CD4-positive, alpha-beta T cell treated with Interleukin-15 for 4 hours (primary cell): ENCODE measurements at places on chromosomes 7 and 10.

- no peak for DNase-seq
These were observed 110.4 kb downstream of the AHR start for GRCh38 chr7:17408904-17409290.

GRCh38 chr7:4714767-4715409 is 32.8 kb downstream of the FOXK1 start:
- no peak for DNase-seq

DNA sequence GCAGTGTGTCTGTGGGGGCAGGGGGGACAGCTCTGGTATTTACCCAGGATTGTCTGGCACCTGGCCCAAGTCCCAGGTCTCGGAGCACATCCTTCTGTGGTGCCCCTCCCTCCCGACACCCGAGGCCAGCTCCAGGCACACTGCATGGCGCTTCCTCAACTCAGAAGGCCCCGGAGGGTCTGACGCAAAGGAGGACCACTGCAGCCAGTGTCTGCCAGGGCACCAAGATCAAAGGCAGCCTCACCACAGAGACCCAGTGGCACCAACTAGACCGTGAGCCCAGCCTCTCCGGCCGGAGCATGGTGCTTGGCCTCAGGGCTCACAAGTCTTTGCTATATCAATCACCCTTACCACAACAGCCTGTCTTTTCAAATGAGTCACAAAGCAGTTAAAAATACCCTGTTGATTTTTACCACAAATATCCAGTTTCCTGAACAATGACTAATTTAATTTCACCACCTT is 99.3 kb upstream of the DDC start:
- peak; percentile 24 for DNase-seq

GRCh38 chr7:1811850-1812508 is 141.9 kb downstream of the ELFN1 start:
- DNase-seq: no peak

DNA sequence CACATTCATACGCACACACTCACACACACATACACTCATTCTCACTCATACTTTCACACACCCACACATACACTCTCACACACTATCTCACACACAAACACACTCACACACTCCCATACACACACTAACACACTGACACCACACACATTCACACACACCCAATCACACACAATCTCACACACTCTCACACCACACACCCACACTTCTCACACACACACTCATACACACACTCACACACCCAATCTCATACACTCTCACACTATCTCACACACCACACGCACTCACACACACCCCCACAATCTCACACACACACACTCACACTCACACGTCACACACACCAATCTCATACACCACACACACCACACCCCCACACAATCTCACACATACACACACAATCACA is 71.0 kb downstream of the GLRX3 start:
- DNase-seq: no peak

GRCh38 chr7:38141187-38141586 is 36.9 kb upstream of the STARD3NL start:
- DNase-seq: no peak

- DNase-seq: no peak
These were observed 169.3 kb downstream of the GRID1 start for GRCh38 chr10:86197166-86197790.

DNA sequence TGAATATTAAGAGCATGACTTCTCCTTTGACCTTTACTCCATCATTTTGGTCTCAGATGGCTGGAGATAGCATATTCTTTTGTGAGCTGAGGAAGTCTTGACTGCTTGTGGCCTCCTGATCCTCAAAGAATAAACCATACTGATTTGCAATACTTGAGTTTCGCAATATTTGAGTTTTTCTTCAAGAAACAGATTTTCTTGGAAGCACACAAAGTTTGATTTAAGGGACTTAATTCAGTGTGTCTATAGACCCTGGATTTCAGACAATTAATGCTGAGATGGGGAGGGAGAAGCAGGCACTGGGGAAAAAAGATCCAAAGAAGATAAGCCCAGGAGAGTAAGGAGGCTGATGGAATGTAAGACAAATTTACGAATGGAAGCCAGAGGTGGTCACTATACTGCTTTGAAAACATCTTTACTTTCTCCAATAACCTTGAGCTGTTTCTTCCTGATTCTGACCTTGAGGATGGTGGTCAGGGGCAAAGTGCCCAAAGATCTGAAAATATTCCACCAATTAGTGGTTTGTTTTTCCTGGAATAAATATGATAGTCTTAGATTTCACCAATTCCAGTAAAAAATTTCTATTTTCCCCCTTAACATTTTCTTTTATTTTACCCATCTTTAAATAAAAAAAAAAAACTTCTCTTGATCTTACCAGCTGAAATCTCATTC is 7.5 kb downstream of the EPDR1 start:
- DNase-seq: no peak

- no peak for DNase-seq
These were observed 106.7 kb downstream of the CUX1 start for GRCh38 chr7:101924171-101924570.

DNA sequence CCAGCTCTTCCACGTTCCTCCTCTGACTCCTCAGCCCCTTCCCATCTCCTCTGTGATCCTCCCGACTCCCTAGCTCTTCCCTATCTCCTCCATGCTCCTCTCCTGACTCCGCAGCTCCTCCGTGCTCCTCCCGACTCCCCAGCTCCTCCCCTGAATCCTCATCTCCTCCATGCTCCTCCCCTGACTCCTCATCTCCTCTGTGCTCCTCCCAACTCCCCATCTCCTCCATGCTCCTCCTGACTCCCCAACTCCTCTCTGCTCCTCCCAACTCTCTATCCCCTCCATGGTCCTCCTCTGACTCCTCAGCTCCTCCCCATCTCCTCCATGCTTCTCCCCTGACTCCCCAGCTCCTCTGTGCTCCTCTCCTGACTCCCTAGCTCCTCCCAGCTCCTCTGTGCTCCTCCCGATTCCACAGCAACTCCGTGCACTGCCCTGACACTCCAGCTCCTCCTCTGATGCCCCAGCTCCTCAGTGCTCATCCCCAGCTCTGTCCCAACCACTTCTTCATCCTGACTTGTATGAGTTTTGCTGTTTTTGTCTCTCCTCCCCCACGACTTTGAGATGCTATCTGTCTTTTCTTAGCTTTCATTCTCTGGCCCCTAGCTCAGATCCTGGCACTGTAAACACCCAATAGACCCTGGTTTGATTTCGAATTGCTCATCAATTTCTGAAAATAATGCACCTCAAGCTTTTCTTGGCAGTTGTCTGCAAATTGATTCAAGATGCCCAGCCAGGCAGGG is 38.3 kb downstream of the OAT start:
- no peak for DNase-seq

GRCh38 chr7:151925446-151926335 is 30.6 kb upstream of the GALNTL5 start:
- no peak for DNase-seq

DNA sequence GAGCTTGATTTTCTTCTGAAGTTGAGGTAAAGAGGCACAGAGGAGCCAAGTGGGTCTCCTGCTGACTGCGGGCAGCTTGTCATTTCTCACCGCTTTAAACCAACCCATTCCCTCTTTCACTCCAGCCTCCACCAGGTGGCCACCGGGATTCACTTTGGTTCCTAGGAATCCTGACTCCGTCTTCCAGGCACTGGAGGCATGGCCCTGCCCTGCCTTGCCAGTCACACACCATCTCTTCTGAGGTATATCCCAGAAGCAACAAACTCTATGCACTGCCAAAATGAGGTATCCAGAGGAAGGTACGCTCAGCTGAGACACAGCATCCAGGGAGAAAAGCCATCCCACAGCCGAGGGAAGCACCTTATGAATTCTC is 280.8 kb downstream of the TNS3 start:
- DNase-seq: no peak

DNA sequence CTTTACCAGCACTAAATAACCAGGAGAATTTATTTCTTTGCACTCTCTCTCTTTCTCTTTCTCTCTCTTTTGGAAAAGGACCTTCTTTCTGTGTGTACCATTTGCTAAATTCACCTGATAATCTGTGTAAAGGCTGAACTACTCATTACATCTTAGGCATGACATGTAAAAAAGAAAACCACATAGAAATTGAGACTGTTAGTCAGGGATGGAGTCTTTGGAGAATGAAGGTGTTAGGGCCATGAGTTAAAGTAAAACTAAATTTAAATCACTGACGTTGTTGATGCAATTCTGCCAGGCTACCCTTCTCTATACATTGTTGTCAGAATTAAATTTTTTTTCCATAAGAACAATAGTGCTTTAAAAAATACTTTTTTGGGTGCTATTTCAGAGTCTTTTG is 263.3 kb downstream of the PTEN start:
- no peak for DNase-seq

DNA sequence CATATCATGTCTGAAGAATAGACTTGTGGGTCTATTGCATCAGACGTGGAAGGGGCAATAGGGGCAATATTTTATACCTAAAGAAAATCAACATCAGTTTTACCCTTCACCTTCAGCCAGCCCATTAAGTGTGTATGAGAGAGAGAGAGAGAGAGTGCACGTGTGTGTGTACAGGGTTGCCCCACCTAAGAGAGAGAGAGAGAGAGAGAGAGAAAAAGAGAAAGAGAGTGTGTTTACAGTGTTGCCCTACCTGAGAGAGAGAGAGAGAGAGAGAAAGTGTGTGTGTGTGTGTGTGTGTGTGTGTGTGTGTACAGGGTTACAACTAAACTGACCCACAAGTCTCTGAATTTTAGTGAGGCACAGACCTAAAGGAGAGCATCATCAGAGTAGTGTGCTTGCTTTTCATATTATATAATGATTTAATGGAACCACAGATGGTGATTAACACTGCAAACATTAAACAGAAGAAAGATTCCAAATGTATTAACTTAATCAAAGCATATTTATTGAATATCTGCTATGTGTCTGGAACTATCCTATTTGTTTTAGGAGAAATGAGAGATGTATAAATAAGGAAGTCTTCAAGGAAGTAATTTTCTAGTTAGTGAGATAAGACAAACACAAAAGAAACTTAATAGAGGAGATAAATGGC is 66.8 kb downstream of the CD36 start:
- DNase-seq: no peak
